Panc1 (cell line): ENCODE measurements at places on chromosomes 12 and 14.

- DNase-seq = no peak
Observed at GRCh38 chr12:130633771-130634170, 82.3 kb downstream of the RIMBP2 start.

- no peak for DNase-seq
Observed at GRCh38 chr12:42208574-42208973, 29.5 kb downstream of the YAF2 start.

GRCh38 chr14:68401317-68401716 is 391.6 kb downstream of the ZFP36L1 start:
- no peak for DNase-seq

DNA sequence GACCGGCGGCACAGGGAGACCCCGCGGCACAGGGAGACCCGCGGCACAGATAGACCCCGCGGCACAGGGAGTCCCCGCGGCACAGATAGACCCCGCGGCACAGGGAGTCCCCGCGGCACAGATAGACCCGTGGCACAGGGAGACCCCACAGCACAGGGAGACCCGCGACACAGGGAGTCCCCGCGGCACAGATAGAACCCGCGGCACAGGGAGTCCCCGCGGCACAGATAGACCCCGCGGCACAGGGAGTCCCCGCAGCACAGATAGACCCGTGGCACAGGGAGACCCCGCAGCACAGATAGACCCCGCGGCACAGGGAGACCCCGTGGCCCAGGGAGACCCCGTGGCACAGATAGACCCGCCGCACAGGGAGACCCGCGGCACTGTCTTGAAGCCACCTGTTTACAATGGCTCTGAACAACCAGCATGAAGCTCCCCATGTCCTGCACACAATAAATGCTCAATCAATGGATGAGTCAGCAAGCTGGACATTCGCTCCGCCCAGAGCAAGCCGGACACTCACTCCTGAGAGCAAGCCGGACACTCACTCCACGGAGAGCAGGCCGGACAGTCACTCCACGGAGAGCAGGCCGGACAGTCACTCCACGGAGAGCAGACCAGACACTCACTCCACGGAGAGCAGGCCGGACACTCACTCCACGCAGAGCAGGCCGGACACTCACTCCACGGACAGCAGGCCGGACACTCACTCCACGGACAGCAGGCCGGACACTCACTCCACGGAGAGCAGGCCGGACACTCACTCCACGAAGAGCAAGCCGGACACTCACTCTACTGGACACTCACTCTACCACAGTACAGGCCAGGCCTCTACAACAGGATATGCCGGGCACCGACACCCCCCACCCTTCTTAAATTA is 121.9 kb downstream of the RFLNA start:
- no peak for DNase-seq

DNA sequence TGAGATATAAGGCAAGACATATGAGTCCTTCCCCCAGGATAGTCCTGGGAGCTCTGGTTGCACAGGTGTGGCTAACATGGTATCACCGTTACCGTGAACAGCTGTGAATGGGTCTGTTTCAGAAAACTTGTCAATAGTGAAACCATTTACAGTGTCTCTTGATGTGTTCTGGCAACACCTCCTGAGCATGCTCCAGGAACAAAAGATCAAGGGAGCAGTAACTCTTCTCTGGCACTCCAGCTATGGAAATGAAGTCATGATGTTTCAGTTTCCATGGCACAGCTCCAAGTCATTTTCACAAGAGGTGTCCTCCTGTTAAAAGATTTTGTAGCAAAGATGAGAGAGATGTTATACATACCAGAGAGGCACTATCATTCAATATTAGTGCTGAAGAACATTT is 253.7 kb downstream of the SNAPC1 start:
- DNase-seq = no peak

DNA sequence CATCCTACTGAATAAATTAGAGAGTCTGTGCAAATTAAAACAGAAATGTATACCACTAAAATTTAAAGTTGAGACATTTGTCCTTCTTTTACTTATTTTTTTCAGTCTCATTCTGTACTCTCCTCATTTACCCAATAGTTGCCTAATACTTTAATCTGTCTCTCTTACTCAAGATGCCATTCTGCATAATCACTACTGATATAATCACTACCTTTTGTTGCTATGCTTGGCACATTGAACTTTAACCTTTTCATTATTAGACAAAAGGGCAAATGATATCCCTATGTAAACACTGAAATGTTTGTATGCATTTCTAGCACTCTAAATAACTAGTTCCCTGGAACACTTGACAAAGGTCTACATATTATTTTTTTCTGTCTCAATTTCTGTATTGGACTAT is 1108.3 kb upstream of the FLRT2 start:
- no peak for DNase-seq

GRCh38 chr14:39050389-39050788 is 52.6 kb downstream of the SEC23A start:
- DNase-seq = no peak

DNA sequence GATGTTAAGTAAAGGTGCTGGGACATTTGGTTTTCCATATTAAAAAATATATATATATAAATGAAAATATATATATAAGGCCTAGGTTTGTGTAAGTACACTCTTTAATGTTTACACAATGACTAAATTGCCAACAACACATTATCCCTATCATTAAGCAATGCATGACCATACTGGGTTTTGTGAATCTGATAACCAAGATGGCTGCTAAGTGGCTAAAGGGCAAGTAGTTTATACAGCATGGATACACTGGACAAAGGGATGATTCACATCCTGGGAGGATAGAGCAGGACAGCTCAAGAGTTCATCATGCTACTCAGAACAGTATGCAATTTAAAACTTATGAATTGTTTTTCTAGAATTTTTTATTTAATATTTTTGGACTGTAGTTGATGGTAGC is 89.3 kb downstream of the FIGNL2 start:
- no peak for DNase-seq

GRCh38 chr12:47943623-47944340 is 19.6 kb upstream of the TMEM106C start:
- DNase-seq = no peak

GRCh38 chr14:58807191-58807590 is 169.4 kb downstream of the DACT1 start:
- no peak for DNase-seq

- no peak for DNase-seq
Observed at GRCh38 chr14:70680748-70681147, 39.0 kb downstream of the TTC9 start.
